Fibroblast of skin of right biceps (primary cell): ENCODE measurements at places on chromosomes 12 and 14.
A peak's percentile ranks its signal among the peaks of the same experiment; 100 is the strongest.

- no peak for DNase-seq
These were observed 27.3 kb downstream of the KRT76 start for GRCh38 chr12:52749827-52750226.

DNA sequence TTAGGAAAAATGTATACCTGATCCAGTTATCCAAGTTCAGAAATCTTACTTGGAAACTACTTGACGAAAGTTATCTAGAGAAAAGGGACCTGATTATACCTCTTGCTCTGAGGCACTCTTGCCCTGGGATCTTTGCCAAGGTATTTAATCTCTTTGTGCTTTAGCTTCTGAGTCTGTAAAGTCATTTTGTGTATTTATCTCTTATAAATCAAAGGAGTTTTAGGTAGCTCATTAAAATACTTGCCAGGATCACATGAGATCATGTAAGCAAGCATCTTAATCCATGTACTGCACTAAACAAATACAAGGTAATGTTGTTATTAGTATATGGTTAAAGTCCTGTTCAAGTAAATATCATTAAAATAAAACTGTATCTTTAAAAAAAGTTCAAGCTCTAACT is 147.5 kb downstream of the IPO8 start:
- DNase-seq: no peak

- DNase-seq: no peak
These were observed 150.7 kb upstream of the PTPRQ start for GRCh38 chr12:80293347-80293746.

DNA sequence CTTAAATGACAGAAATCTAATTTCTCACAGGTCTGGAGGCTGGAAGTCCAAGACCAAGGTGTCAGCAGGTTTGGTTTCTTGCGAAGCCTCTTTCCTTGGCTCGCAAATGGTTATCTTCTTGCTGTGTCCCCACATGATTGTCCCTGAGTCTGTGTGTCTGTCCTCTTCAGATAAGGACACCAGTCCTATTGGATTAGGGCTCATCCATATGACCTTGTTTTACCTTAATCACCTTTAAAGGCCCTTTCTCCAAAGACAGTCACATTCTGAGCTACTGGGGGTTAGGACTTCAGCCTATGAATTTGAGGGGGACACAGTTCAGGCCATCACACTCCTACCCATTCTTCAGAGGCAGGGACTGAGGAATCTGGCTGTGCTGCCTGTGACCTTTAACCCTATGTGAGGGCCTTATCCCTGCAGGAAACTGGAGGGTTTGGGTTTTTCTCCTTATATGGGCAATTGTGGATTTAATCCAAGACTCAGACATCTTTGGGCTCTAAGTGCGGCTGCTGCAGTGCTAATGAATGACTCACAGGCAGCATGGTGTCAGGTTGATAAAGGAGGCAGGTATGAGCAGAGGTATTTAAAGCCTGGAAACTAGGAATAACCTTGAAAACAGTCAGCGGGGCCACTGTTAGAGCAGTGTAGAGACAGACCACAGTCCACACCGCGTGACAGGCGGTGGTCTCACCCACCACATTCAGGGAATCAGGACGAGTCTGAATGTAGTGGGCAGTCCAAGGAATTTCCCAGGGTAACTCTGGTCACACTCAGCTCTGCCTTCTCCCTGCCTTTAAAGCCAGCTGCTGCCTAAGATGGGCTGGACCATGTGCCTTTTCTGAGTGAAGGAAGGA is 10.2 kb downstream of the TPCN1 start:
- peak; percentile 83 for DNase-seq

DNA sequence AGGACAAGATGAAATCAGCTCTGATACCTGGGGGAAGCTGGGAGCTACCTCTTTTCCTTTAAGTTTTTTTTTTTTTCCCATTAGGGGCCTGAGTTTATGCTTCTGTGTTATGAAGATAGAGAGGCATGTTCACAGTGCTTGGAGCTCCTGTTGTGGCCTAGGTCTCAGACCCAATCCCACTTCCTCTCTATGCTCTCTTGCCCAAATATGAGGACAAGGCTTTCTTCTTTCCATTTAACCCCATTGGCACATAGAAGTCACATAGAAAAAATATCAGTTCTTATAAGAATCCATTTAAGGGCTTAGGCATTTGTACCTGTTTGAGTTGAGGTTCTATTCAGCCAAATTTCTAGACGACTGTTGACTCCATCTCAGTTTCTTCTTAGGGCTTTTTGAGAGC is 12.6 kb downstream of the MRPS35 start:
- no peak for DNase-seq

GRCh38 chr12:121915841-121916321 is 2.5 kb upstream of the CFAP251 start:
- DNase-seq: no peak

GRCh38 chr14:60645126-60645741 is 4.0 kb downstream of the SIX1 start:
- DNase-seq: no peak

GRCh38 chr12:60227916-60228315 is 632.1 kb downstream of the SLC16A7 start:
- no peak for DNase-seq
